ENCODE measurements at places on chromosomes 3 and 15.

GRCh38 chr15:64942356-64942755, 30.7 kb downstream of the ANKDD1A start:
- DNase-seq, result no peak

DNA sequence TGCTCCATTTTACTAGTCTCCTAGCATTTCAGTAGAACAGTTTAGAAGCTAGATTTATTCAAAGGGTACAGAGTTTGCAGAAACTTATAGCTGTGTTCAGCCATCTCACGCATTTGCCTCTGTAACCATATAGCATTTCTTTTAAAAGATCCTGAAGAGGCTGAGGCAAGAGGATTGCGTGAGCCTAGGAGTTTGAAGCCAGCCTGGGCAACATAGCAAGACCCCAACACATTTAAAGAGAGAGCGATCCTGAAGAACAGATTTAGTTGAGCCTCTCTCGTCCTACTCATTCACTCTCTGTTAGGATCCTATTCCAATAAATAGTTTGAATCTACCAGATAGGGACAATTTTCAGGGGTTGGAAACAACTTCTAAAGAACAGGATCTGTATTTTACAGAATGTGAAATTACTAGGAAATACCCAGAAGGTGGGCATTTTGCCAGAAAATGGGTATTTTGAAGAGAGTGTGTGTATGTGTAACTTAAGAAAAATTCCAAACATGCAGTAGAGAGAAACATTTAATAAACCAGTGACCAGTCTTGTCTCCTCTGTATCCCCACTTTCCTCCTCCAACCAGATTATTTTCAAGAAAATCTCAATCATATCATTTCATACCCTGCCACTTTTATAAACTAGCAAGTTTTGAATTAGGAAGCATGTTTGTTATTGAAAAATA, 4.5 kb downstream of the EIF3J start:
- no peak for DNase-seq

GRCh38 chr3:2023959-2024358, 74.7 kb upstream of the CNTN4 start:
- DNase-seq, result no peak

DNA sequence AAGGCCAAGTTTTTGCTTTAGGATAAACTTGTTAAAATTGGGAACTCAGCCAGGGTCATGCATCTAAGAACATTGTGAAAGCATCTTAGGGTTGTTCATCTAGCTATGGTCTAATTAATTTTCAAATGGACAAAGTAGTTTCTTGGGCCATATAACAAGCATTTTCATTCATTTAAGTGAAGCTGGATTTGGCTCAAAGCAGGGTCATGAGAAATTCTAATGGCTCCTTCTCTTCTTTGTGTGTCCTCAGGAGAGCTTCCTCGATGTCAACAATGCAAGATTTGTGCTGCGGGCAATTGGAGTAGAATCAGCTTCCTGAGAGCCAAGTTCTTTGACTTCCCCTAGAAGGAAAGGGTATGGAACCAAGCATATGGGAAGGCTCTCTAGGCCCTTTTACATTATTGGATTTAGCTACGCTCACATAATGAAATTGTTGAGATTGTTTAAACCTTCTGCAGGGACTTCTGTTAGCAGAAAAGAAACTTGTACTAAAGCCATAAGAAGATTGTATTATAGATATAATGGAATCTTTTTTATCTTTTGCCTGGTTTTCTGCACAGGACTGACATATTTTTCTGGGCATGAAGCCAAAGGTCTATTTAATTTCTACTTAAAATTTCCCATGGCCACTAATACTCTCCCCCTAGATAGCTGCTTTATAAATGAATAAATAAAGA, 1.8 kb upstream of the SAMMSON start:
- no peak for DNase-seq

GRCh38 chr15:51649659-51650521, 27.3 kb upstream of the DMXL2 start:
- DNase-seq, result peak; percentile 20

- DNase-seq, result no peak
These were observed 40.2 kb downstream of the METTL6 start for GRCh38 chr3:15387171-15387581.

DNA sequence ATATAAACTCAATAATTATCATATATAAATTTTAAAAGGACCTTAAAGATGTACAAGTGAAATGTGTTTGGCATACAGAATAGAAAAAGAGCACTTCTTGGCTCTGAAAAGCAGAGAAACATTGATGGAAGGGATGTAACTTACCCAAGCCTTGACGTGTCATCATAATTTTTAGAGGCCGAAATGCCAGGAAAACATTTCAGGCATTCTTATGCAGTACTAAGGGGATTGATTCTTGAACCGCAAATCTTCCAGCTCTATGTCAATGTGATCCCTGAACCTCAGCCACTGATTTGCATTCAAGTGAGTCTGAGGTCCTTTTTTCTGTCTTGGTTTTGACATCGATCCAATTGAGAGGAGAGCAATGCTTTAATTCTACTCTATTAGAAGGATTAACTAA, 97.8 kb downstream of the CLDN1 start:
- no peak for DNase-seq

Data from T-helper 2 cell treated with Interferon-gamma antibody and Interleukin-4, amounts not matched to agents 5 μg/mL and 100 μg/mL, for 36 hours (primary cell).